ENCODE measurements at places on chromosomes 13 and 19.
A peak's percentile ranks its signal among the peaks of the same experiment; 100 is the strongest.

GRCh38 chr13:50812242-50812641 is 31.2 kb downstream of the DLEU7 start:
- DNase-seq, result no peak

DNA sequence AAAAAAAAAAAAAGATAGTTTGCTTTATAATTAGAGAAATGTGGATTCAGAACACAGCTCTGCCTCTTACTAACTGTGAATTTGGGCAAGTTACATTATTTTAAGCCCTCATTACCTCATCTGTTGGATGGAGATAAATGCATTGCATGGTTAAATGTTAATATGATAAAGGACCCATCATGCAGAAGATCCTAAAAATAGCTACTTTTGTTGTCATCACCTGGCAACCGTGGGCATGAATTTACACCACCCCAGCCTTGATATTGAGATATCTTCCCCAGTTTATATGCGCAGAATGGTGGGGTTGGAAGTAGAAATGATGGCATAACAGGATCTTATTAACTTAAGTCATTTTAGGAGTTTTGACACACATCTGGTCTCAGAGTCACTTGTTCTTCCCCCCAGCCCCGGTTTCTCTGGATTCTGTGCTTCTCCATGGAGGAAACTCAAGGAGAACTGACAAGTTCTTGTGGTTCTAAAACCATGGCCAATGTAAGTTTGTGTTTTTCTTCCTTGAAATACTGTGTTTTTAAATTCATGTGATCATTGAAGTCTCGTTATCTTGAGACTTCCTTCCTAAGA is 8.9 kb downstream of the ZNF546 start:
- DNase-seq, result no peak

- DNase-seq, result no peak
Measured at GRCh38 chr13:20383058-20383457, 142.6 kb downstream of the CRYL1 start.

- DNase-seq, result peak; percentile 25
Measured at GRCh38 chr13:91647361-91647990, 249.1 kb downstream of the GPC5 start.

DNA sequence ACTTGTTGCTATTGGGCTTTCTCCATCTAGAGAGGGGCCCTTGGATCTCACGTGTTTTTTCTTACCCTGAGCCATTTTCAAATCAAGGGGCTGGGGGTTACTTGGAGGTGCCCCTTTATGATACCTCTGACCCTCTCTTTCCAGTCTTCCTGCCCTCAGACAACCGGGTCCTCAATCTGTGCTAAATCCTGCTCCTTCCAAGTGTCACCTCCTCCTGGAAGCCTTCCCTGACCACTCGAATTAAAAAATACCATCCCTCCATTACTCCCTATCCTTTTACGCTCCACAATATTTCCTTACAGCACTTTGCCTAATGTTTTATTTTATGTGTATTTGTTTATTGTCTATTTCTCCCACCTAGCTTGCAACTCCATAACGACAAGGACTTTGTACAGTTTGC is 3.3 kb downstream of the KLK8 start:
- no peak for DNase-seq

DNA sequence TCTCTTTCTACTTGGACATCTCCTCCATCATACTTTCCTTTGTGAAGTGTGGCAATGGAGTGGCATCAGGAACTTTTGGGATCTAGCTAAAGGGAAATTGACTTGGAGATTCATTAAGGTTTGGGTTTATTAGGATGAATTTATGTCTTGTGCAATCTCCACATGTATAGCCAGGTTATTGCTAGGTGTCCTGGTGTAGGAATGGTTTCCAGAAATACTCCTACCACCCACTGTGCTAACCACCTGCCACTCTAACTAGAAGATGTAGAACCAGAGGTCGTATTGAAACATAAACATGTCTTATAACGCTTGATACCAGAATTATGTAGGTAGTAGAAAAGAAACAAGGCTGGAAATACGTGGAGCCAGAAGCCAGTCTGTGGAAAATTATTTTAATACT is 38.1 kb upstream of the MED4 start:
- no peak for DNase-seq

DNA sequence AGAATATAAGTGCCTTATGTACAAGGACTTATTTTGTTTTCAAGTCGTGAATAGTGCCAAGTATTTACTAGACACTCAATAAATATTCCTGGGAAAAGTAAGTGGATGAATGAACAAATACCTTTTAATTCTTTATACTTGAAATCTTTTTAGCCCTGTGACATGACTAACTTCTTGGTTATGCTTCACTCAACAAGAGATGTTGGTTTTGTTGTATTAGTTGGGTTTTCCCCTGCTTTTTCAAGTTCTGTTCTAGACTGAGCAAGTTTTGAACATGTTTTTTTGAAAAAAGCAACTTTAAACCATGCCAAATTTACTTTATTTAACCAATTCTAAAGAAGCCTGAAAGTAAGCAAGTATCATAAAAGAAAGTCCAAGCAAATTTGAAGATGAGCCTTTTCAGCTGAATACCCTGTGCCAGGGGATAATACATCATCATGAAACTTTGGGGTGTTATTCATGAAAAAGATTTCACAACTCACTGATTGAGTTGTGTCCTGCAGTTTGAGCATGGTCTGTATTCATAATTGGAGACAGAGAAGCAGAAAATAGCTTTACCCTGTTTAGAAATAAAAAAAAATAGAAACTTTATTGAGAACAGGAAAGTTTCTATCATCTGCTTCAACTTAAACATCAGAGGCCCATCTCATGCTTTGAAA is 11.1 kb downstream of the LMO7 start:
- no peak for DNase-seq

GRCh38 chr19:33559996-33560395 is 38.4 kb upstream of the PEPD start:
- no peak for DNase-seq

DNA sequence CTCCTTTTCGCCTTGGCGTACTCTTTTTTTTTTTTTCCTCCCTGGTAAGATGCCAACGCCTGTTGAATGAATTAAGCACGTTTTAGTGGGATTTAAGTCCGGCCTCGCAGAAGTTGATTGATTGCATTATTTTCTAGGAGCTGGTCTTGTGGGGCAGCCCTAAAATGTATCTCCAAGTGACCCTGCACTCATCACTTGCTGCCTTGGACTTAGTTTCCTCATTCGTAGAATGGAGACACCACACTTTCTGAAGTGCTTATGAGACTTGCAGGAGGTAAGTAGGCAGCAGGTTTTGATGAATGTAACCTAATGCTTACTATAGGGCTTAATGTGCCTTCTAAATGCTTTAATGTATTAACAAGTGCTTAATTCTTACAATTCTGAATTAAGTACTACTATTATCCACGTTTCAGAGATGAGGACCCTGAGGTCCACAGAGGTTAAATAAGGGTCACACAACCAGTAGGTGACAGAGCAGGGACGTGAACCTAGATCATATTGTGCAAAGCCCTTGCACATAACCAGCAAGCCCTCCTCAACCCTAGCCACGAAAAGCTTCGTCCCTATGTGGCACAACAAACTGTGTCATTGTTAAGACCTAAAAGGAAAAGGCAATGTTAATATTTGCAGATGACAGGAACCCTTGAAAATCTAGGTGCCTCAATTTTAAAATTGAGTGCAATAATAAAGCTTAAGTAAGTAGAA is 514 bp upstream of the ARGLU1 start:
- DNase-seq, result no peak

DNA sequence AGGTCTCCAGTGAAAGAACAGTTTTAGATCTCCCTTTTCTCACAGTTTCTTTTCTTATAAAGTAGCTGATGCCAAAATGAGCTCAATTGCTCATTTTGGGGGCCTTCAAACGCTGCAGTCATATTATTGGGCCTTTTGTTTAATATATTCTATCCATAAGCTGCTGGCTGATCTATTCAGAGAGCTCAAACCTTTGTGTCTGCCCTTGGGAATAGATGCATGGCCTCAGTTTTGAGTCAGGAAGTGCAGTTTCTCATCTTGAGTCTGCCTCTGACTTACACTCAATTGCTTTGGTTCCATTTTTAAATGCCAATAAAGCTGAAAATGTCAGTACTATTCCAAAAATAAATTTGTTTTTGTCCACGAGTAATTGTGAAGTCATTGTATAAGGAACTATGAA is 468.9 kb downstream of the KLF12 start:
- no peak for DNase-seq

DNA sequence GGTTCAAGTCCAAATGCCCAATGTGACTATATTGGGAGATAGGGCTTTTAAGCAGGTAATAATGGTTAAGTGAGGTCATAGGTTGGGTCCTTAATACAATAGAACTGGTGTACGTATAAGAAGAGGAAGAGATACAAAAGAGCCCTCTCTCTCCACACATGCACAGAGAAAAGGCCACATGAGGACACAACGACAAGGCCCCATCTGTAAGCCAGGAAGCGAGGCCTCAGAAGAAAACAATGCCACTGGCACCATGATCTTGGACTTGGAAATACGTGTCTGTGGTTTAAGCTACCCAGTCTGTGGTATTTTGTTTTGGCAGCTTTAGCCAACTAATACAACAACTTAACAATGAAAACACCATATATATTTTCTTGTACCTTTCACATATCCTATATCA is 23.4 kb upstream of the RFC3 start:
- DNase-seq, result no peak

DNA sequence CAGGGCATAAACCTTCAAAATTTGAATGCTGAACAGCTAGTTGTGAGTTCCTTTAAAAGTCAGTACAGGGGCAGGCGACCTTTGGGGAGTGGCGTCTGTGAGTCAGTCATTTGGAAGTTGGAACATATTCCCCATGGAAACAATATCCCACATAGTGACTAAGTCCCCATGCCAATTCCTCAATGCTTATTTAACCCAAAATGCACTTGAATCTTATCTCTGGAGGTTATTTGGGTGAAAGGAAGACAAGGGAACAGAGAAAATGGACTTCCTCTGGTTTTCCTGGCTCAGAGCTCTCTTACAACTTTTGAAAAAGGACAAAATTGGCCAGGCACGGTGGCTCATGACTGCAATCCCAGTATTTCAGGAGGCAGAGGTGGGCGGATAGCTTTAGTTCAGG is 479.2 kb upstream of the NBEA start:
- no peak for DNase-seq

GRCh38 chr13:52010890-52011631 is at the start of gene ATP7B:
TSS of gene ATP7B (minus strand) at chr13:52011450. CDS start at chr13:52011337, 113 bp downstream.
- DNase-seq, result peak; percentile 45

GRCh38 chr19:9970481-9970880 is 34.2 kb upstream of the OLFM2 start:
- DNase-seq, result no peak

- DNase-seq, result peak; percentile 80
Measured at GRCh38 chr19:48390188-48391099, 907 bp downstream of the KDELR1 start.

DNA sequence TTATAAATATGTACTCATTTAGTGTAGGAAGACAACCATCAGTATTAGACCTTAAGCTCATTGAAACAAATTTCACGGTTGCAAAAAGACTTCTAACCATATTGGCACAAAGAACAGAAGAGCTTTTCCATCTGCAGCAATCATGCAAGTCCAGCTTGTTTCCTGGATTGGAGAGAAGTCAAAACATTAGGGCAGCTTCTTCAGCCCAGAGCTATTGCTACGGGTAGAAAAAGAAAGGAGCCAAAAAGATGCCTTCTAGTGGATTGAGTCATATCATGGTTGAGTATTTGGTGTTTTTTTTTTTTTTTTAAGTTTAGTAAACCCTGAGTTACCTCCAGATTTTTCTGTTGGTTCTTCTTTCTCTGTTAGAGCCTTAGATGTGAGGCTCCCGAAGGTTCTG is 99.8 kb downstream of the WDFY2 start:
- DNase-seq, result no peak

- DNase-seq, result no peak
Measured at GRCh38 chr19:22609630-22610029, 24.5 kb upstream of the ZNF492 start.

DNA sequence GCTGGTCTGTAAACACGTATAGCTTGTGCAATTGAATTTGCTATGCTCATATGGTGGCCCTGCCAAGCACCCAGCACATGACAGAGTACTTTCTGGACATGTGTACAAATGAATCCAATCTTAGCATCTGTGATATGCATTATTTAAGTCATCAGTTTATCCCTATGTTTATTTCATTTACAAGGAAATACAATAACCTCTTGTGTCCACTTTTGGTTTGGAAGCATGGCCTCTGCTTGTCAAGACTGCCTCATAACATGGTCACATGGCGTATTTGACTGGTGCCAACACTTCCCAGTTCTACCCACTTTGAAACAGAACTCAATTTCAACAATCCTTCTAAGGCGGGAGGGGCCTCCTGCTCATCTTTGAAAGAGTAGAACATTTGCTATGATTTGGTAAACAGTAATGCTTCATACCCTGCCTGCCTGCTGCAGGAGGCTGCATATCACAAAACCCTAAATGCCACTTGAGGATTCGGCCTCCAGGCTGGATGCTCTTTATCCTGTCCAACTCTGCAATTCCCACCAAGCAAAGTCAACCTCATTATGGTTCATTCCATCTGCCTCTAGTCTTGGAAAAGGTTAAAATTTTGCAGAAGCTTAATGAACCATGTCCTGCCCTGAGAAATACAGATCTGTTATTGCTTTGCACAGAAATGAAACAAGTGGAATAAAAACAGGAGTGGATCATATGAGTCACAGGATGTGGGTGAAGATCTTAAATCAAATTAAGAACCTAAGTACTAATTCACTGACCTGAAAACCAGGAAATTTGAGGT is 151.3 kb downstream of the CYSLTR2 start:
- no peak for DNase-seq

- peak; percentile 75 for DNase-seq
Measured at GRCh38 chr19:41426952-41427646, at the start of gene B3GNT8. TSS of gene B3GNT8 (minus strand) at chr19:41427374. CDS start at chr19:41426778, 596 bp downstream.

DNA sequence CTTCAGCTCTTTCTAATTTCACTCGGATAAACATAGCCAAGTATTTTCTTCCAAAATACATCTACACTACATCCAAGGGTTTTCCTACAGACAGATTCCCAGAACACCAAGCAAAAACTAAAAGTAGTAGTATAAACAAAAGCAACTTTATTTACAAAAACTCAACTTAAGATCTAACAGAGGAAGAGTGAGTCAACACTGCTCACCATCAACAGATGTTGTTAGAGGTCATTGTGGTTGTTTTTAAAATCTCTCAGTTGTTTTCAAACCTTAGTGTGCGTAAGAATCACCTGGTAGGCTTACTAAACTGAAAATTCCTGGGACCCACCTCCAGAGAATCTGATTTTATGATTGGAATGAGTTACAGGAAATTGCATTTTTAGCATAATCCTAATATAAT is 631.7 kb upstream of the SGCG start:
- DNase-seq, result peak; percentile 4

GRCh38 chr19:18639706-18640243 is 2.9 kb downstream of the KLHL26 start:
- peak; percentile 36 for DNase-seq

- DNase-seq, result no peak
Measured at GRCh38 chr19:5825178-5825577, 14.3 kb downstream of the FUT6 start.

GRCh38 chr13:113816254-113816929 is 47.5 kb downstream of the GAS6 start:
- DNase-seq, result no peak

DNA sequence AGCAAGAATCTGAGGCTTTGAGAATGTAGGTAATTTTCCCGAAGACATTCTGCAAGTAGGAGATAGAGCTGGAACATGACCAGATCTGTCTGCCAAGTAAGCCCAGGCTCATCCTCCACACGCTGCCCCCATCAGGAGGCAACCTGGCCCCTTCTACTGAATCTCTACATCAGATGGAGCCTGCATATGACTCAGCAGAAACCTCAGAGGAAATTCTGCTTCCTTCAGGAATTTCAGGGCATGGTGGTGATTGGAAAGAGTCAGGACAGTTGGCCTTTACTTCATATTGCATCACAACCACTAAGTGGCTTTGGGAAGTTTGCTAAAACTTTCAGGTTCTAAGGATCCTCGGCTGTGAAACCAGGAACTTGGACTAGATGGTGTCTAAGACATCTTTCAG is 85.2 kb downstream of the LRRC63 start:
- no peak for DNase-seq
